ENCODE measurements at places on chromosomes 3 and 15. TPM values are rescaled to one million over a fixed set of nuclear protein-coding genes. Genes with fewer than 3 reads are reported as not detected.

The FRMD4B gene
- 23.6 TPM for total RNA-seq

The C15orf62 gene
- 0.24 TPM for total RNA-seq

The CRABP1 gene
- total RNA-seq = not detected

The AP3B2 gene
- 0.18 TPM for total RNA-seq

DNA sequence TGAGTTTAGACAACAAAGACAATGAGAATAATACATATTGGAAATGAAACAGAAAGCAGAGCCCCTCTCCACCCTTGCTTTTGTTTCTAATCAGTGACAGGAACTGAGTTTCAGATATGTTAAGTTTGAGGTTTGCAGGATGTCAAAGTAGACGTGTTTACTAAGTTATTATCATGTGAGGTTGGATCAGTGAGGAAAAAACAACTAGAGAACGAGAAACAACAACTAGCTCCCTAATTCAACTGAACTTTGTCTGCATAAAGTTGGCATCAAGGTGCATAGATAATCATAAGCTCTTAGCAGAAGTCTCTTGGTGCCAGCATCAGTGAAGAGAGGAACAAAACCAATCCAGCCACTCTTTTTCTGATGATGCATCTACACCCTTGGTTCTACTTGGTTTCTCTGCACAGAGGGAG, 491.1 kb upstream of the NR2F2 start:
- DNase-seq = no peak

DNA sequence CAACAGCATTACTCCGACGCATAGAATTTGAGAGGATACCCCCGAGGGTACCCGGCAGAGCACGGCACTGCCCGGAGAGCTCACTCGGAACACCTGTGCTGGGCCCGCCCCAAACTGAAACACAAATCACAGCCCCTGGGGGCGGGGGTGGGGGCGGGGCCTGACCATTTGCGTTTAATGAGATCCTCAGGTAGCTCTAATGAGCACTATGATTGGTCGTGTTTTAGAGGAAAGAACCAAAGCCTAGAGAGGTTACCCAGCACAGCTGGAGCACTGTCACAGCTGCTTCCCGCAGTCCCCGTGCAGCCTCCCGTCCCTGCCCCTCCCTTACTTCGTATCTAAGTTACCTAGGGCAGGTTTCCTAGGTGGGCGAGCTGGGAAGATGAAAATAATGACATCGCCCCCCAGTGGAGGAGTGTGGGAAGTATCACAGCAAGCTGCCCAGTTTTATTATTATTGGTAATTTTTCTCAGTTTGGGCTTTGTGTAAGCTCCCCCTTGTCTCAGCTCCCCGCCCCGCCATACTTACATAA, 187.1 kb downstream of the PDE8A start:
- peak; percentile 34 for DNase-seq

DNA sequence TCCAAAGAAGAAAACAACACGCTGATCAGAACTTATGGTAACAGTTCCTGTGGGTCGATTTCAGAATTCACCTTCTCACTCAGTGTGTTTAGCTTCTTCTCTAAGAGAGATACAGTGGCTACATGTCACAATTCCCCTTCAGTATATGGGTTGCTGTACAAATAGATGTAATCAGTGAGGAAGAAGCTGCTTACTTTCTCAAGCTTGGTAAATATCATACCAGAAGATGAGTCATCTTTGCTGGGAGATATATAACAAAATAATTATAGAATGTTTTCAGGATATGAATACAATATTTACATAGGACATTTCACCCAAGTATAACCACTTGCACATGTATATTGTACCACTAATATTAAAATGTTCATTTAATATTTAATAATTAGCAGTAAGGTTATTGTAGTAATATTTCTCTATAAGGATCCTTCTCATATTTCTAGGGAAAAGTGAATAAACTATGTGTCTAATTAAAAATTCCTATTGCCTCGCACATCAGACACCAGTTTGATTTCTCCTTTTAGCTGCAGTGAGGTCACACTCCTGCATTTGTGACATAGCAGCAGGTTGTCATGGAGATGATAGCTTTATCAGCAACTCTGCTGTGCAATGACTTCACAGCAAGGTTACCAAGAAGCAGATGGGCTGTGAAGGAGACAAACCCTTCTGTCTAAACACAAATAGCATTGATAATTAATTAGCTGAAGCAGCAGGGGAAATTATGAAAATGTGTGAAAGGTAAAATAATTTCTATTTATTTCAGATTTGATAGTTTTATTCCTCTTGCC, 211.4 kb downstream of the TUSC7 start:
- no peak for DNase-seq

DNA sequence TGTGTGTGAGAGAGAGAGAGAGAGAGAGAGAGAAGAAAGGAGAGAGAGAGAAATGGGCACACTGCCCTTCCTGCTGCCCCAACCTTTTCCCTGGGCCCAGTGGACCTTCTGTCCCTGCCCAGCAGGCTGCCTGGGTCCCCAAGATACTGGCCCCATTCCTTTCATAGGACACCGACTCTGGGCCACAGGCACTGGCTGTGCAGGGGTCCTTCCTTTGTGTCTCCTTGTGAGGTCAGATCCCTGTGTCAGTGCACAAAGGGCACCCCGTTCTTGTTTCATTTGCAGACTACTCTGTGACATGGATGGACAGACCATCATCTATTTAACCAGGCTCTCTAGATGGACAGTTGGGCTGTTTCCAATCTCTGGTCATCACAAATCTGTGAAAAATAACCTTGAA, 21.3 kb upstream of the KLF13 start:
- DNase-seq = no peak

DNA sequence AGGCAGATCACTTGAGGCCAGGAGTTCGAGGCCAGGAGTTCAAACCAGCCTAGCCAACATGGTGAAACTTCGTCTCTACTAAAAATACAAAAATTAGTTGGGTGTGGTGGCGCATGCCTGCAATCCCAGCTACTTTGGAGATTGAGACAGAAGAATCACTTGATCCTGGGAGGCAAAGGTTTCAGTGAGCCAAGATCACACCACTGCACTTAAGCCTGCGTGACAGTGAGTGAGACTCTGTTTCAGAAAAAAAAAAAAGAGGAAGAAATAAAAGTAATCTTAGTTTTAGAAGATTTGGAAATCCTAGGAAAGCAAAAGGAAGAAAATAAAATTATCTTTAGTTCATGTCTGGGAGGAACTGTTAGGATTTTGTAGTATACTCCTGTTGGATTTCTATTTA, 77.2 kb downstream of the IL12A start:
- DNase-seq = no peak

- no peak for DNase-seq
Measured at GRCh38 chr15:81038975-81039607, 38.4 kb downstream of the TLNRD1 start.

DNA sequence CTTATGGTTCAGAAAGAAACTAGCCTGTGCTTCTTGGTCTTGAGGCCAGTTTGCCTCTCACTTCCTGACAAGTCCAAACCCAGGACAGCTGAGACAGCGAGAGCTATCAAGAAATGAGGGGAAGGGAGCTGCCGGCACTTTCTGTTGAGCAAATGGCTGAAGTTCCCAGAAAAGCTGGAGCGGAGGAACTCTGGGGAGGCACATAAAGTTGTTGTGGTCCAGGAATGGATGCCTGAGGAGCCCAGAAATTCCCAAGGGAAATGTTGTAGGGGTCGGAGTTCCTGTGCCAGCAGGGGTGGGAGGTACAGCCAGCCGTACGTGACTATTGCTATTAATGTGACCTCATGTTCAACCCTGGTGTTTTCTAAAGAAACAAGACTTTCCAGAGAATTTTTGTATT, 98.8 kb upstream of the TNFAIP8L3 start:
- no peak for DNase-seq

DNA sequence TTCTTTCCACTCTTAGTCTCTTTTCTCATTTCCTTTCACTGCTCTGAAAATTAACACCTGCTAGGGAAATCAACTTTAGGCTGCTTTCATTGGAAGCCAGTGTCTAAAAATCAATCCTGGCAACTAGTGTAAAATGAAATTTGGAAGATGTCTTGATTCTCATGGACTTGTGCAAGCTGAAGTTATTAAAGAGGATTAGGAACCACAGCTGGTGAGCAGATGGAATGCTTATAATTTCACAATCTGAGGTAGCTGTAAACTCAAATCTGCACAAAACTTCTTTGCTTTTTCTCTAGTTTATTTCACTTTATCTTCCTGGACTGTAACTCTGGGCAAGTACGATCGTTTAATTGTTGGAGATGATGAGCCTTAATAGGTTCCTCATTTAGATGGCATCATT, 175.6 kb downstream of the GHSR start:
- DNase-seq = no peak

- no peak for DNase-seq
Measured at GRCh38 chr3:14565868-14566588, 25.9 kb upstream of the GRIP2 start.

- no peak for DNase-seq
Measured at GRCh38 chr3:65490114-65490513, 548.6 kb downstream of the MAGI1 start.

DNA sequence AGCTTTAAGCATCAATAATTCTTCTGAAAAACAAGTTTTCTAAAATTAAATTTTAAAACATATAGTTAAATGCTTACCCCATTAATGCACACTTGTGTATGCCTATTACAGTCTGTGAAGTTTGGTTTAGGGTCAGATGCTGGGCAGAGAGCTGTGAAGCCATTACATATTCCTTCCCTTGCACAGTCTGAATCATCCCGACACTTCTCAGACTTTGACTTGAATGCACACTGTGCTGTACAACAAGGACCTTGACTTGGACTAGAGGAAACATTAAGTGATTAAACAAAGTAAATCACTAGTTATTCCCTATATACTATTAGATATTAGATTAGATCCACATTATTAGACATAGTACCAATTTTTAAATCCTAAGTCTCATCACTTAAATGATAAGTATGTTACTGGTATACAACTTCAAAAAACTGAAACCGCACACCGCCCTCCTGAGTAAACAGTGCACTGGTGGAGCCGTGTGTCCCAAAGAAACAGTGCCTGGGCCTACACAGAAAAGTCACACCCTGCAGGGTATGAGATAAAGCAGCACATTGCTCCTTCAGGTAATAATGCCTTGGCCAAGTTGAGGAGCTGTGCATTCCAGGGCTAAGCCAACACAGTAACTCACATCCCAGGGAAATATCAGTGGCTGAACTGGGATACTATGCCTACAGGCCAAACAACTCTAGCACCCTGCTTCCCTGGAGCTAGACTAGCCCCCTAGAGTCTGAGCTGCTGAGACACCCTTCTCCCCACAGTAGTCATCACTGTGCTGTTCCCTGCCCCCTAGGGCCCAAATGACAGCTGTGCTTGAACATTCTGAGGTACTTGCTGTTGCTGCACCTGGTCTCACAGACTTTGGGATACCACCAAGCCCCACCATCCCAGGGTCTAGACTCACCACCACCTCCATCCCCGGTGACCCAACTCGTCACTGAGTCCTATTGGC, 137.5 kb downstream of the ADAM10 start:
- no peak for DNase-seq
